GM04503 (cell line): ENCODE measurements at places on chromosomes 3 and 15.

GRCh38 chr3:17431004-17431403, 311.4 kb downstream of the TBC1D5 start:
- DNase-seq, result no peak

DNA sequence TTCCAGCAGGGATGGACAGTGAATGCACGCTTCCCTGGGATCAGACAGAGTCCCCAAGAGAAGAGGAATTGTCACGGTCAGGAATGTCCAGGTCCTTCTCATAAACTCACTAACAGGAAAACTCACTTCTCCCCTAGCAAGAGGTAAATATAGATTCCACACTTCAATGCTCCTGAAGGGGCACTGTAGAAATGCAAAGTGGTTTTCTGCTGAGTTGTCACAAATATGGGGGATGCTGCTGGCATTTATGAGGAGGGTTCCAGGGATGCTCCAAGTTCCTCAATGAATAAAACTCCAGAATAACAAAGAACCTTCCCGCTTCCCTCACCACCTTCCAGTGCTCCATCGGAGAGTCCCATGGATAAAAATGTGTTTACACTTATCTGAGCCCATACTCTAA, 423.4 kb downstream of the MAGI1 start:
- DNase-seq, result no peak

- peak; percentile 99 for DNase-seq
Observed at GRCh38 chr15:67109141-67110034, 44.0 kb downstream of the SMAD3 start.

GRCh38 chr3:127679534-127680145, 6.9 kb downstream of the ABTB1 start:
- DNase-seq, result no peak

- DNase-seq, result no peak
Observed at GRCh38 chr3:74315291-74315690, 299.2 kb downstream of the CNTN3 start.

- no peak for DNase-seq
Observed at GRCh38 chr15:78065973-78066946, 11.3 kb downstream of the TBC1D2B start.

DNA sequence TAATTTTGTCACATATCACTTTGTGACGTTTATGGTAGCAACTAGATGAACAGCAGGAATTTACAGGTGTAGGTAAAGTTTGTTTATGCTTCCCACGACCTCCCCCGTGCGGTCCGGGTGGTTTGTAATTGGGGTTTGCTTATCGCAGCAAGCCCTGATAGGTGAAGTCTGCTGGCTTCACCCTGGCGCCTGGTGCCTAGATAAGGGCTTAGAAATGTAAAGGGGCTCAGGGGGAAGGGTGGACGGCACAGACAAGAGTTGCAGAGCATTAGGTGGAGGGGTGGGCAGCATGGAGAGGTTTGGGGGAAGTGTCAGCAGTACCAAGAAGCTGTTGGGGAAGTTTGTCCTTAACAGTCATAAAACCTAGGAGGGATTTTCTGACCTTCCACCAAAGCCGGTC, 108.1 kb upstream of the RNF7 start:
- DNase-seq, result no peak

- no peak for DNase-seq
Observed at GRCh38 chr15:99279827-99280226, 28.5 kb downstream of the LRRC28 start.

GRCh38 chr15:96043591-96044171, 286.8 kb upstream of the NR2F2 start:
- DNase-seq, result no peak

DNA sequence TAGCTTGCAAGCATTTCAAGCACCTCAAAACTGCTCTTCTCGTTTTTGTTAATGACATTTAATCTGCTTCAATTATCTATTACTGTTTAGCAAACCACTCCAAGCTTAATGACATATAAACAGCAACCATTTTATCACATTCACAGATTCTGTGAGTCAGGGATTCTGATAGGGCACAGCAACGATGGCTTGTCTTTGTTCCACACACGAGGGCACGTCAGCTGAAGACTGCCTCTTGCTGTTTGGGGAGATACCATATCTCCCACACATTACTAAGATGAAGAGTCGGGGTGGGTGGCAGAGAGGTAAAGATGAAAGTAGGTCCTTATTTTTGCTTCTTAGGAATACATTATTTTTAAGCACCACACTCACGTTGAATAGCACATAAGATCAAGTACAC, 19.3 kb downstream of the CPOX start:
- DNase-seq, result no peak

DNA sequence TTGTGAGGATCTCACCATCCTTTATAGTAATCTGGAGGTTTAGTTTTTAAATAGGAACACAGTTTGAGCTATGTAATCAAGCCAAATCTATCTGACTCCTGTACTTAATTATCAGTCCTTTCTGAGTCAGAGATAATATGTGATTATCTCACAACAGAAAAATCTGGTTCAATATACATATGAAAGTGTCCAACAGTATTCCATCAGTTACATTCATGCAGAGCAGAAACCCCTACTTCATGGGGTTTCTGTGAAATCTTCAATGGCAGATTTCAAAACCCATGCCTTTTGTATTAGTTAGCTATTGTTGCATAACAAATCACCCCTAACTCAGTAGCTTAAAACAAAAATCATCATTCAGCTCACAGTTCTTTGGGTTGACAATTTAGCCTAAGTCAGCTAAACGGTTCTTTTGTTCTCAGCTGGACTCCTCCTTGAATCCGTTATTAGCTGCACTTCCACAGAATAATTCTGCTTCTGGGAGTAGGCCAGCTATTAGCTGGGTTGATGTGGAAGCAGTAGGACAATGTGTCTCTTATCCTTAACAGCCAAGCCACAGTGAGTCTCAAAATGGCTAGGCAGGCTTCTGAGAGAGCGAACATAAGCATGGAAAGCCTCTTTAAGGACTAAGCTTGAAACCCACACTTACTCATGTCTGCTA, 42.9 kb upstream of the ARPP21 start:
- no peak for DNase-seq

GRCh38 chr15:66879531-66880368, 177.7 kb downstream of the SMAD6 start:
- DNase-seq, result no peak

DNA sequence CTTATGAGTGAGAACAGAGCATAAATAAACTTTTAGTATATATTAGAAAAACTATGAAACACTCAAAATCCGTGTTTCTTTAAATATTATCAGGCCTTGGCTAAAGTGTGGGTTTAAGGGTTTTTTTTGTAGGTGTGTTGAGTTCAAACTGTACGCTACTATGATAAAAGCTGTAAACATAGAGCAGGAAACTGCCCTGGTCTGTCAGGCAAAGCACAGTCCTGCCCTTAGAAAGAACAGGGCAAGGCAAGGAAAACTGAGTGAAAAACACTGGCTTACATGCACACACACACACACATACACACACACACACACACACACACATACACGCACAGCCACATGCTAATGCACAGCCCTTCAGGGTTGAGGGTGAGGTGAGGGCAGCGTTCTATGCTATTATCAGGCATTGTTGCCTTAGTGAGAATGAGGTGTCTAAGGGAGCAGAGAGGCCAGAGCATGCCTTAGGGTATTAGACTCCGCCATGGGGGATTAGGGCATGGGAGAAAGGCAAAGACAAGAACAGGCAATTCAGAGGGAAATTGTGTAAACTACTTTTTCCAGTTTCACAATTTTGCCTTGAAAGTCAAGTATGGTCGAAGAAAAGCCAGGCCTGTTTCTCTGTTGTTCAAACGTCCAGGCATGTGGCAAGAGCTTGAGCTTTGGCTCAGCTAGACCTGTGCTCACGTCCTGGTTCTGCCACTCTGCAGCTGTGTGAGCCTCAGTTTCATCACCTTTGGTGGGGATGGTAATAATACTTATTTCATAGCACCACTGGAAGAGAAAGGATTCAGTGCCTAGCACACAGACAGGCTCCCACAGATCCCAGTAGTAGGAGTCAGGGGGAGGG, 36.3 kb upstream of the TPM1 start:
- DNase-seq, result no peak

DNA sequence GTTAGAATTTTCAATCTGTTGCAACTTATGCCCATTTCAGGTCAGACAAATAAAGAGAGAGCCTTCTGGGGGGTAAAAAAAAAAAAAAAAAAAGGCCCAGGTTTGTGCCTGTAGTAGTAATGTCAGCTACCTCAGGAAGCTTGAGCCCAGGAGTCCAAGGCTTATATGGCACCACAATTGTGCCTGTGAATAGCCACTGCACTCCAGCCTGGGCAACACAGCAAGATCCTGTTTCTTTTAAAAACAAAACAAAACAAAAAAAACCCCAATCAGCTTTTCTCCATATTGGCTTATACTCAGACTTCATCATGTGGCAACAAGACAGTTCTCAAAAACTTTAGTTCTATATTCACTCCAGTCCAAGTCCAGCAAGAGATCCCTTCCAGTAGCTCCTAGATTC, 8.4 kb upstream of the LRRFIP2 start:
- DNase-seq, result no peak

- no peak for DNase-seq
Observed at GRCh38 chr3:8638994-8639658, 5.5 kb downstream of the SSUH2 start.

DNA sequence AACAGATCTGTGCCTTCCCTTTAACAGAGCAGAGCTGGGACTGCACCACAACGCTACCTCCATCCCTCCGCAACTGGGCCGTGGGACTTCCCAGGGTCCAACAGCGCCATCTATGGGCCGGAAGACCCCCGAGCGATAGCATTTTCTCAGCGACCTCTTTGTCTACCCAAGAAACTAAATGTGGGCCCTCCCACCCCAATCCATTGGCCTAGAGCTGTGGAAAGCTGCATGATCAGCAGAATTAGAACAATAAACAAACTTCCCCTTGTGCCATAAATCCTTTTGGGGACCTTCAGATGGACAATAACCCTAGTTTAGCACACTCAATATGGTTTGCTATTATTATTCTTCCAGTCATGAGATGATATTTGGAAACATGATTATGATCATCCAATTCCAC, 74.8 kb upstream of the NTRK3 start:
- DNase-seq, result no peak

- DNase-seq, result no peak
Observed at GRCh38 chr3:119700269-119700919, 2.4 kb upstream of the CFAP91 start.

DNA sequence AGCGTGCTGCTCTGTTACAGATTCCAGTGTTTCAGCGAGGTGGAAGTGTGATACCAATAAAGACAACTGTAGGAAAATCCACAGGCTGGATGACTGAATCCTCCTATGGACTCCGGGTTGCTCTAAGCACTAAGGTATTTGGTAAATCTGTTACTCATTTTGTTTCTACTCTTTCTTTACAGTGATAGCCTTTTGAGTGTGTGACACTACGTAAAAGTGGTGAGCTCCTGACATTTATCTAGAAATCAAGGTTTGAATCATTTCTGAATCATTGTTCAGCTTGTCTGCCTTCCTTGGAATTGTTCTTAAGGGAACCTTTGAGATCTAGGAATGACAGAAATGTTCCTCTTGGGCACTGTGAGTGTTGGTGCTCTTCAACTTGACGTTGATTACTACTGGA, 11.2 kb upstream of the CAPN3 start:
- DNase-seq, result peak; percentile 44

GRCh38 chr15:94965593-94965992, 734.2 kb downstream of the MCTP2 start:
- no peak for DNase-seq

DNA sequence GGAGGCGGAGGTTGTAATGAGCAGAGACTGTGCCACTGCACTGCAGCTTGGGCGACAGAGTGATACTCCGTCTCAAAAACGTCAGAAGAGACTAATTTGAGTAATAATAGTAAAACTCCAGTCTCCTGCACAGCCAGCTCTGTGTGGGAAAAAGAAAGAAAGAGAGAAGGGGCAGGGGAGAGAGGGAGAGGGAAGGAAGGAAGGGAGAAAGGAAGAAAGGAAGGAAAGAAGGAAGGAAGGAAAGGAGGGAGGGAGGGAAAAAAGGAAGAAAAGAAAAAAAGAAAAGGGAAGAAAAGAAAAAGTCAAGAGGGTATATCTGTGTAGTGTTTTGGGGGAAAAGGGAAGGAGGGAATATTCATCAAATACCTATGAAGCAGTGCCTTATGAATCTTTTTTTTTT, 23.1 kb upstream of the PDIA3 start:
- DNase-seq, result no peak

- no peak for DNase-seq
Observed at GRCh38 chr15:59203657-59204056, 3.0 kb upstream of the LDHAL6B start.

DNA sequence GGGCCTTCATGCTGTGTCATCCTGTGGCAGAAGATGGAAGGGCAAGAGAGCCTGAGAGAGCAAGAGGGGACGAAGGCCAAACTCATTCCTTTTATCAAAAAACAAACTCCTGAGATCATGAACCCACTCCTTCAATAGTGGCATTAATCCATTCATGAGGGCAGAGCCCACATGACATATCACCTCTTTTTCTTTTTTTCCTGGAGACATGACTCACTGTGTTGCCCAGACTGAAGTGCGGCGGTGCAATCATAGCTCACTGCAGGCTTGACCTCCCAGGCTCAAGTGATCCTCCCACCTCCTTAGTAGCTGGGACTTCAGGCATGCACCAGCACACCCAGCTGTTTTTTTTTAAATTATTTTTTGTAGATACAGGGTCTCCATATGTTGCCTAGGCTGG, 92.0 kb upstream of the RNU6-1 start:
- no peak for DNase-seq

DNA sequence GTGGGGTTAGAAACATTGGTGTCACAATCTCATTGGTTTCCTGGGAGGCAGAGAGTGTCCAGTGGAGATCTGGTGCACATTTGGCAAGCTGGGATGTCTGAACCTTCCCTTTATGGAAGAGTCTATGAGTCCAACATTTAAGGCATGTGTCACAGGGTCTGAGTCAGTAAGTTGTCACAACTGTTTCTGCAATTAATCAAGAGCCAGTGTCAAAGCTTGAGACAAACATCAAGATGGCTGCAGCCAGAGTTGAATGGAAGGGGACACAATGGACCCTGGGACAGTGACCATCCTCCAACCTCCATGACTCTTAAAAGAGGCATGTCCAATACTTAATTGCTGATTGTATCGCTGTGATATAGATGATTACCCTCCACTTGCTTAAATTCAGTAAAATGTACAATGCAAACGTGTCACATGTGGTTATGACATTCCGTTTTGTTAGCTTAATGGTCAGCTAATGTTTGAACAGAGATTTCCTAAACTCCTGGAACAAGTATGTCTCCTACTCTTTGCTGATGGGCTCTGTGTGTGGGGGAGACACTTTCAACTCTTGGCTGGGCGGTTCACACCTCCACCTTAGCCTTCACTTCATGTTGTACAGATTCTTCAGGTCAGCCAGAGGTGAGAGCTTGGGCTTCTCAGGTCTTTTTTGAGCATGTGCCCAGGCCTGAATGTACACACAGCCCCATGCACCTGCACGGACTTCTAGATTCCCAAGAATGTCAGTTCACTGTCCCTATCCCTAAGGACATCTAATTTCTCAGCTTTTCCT, 79.9 kb upstream of the PRR23E start:
- no peak for DNase-seq
